ENCODE measurements at places on chromosomes 5 and 9.

DNA sequence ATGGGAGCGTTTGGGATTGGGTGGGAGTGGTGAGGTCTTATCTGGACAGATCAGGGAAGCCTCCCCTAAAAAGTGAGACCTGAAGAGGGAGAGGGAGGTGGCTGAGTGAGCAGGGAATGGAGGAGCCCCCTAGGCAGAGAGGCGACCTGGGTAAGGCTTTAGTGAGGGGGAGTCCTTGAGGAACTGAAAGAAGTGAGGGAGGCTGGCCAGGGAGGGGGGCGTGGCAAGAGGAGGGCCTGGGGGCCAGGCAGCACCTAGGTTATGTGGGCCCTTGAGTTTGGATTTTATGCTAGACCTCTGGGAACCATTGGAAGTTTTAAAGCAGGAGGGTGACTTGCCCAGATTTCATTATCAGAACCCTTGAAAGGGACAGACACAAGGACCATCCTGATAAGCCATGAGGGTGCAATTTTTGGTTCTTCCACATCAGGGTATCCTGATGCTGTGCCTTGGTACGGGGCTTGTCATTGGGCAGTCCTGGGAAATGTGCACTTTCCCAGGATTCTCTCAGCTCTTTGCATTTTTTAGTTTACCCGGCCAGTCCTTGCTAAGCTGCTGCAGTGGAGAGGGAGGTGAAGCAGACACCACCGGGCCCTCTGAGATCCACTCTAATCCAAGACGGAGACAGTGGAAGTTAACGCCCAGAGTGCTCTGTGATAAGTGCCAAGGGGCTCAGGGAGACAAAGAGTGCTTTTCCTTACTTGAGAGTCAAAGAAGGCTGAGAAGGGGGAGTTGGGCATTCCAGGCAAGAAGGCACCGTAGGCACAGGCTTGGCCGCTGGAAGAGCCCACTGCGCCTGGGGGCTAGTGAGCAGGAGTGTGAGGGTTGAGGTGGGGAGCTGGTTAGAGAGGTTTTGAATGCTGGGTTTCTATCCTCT, 16.1 kb downstream of the GSN start:
- no peak for DNase-seq

DNA sequence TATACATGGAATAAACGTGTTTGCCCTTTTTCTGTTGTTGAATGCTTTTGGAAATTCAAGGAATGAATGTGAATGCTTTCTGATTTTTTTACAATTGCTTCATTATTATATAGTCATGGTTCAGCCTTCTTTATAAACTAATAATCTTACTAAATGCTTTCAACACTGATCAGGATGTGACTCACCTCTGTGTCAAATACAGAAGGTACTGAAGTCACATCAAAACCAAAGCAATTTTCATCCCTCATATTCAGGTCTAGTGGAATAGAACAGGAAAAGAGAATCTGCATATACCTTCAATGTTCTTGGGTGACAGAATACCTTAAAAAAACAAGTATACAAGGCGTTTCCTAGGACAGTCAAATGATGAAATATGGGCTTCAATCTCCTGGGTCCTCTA, 170.7 kb downstream of the PDE4D start:
- no peak for DNase-seq

- DNase-seq, result peak; percentile 95
Observed at GRCh38 chr9:35115680-35116538, at the start of gene ATOSB. TSS of gene ATOSB (minus strand) at chr9:35115862. CDS start at chr9:35108274, 7,588 bp downstream.

- DNase-seq, result no peak
Observed at GRCh38 chr9:76603448-76603895, 144.5 kb downstream of the GCNT1 start.

DNA sequence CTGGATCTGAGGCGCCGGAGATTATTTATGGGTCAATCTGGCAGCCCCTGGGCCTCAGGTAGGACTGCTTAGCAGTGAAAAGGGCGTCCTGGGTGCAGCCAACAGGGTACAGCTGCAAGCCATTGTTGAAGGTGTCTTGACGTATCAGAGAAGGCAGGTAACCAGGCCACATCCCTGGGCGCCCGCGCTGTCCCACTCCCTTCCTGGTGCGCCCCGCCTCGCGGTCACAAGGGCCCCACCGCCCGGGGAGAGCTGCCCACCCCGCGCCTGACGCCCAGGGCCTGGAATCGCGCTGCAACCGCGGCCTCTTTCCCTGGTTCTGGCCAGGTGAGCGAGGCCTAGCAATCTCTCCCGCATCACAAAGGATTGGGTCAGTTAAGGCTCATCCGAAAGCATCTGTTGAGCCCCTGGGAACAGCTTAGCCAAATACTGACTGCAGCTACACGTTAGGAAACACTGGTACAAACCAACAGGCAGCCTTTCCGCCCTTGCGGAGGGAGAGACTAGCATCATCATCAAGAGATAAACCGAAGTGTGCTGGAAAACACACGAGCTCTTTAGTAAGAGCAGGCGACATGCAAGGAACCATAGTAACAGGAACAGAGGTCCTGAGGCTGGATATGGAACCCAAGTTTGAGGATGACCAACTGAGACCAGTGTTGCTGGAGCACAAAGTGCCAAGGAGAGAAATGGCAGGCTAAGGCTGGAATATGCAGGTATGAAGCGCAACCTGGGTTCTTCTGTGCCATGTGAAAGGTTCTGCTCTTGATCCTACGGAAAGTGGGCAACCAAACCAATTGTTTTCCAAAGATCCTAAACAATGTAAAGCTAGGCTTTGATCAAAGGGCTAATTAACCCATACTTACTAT, 3.6 kb downstream of the RPS23 start:
- no peak for DNase-seq

DNA sequence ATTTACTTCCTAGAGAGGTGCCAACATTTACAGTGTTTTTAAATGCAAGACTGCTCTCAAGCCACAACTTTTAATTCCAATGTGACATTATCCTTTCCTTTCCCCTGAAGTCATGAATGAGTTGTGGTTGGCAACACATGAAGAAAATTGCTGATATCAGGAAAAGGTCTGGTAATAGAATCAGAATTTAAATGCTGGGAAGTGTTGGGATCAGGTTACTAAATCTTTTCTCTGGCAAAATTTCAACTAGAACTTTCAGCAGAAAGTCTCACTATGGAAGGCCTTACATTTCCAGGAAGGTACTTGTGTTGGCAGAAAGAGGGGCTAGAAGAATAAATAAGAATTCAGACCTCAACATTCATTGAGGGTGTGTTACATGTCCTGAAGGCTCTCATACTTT, 10.6 kb upstream of the SLC44A1 start:
- no peak for DNase-seq

GRCh38 chr5:39652036-39652435, 227.3 kb upstream of the DAB2 start:
- DNase-seq, result no peak

DNA sequence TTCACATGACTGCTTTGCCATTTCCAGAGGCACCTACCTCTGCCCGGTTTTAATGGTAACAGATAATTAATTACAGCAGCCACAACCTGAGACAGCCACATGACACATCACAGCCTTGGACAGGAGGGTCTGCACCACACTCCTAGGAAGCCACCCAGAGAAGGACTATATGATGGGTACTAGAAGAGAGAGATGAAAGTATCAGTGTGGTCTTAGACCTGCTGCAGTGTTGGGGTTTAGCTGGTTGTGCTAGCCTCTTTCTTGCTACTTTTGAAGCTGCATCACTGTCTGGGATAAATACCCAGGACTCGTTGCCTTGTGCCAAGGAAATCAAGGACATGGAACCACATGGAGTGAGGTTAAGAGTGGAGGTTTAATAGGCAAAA, 266.4 kb downstream of the ICE1 start:
- no peak for DNase-seq

- no peak for DNase-seq
Observed at GRCh38 chr9:87524061-87524460, 26.4 kb downstream of the DAPK1 start.

DNA sequence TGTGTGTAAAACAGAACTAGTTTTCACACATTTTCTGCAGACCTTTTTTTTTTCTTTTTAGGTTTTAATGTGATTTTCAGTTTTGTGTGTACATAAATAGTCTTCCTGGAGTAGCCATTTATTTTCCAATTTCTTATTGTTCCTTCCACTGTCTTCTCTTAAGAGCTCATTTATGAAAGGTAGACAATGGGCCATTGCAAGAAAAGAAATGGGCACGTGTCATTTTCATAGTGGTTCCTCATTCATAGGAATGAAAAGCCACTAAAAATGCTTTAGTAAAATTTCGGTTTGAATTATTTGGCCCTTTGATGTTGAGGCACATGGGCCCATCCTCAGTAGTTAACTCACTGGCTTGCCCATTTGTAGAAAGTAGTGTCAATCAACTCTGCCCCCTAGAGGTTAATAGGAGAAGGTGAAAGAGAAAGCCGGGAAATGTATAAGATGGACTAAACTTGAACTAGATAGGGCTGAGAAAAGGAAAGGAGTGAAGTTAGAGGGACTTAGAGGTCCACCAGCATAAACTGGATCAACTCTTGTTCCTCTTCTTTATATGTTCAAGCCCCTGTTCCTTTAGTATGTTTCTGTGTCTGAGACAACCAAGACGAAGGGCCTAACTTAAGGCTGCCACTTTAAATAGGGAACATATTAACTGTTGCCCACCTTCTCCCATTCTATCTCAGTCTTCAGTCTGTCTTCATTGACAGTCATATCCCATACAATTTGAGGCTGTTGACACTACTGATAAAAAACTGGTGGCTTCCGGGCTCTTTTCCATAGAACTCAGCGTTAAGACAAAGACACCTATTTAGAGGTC, 72.6 kb downstream of the SMARCA2 start:
- DNase-seq, result no peak

GRCh38 chr9:117073539-117074341, 341.1 kb downstream of the ASTN2 start:
- no peak for DNase-seq

DNA sequence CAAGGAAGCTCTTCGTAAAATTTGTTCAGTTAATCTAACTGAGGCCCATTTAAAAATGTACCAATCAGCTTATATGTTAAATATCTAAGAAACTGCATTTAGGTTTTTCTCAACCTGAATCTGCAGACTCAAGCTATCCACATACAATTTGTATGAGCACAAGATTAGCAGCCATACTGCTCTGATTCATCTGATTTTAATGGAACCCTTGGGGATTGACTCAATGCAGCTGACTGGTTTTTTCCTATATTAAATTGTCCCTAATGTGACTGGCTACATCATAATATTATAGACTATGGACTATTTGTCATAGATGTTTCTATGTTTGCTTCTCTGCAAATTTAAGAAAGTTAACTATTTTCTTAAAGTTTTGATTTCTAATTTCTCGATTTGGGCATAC, 451.0 kb upstream of the TUSC1 start:
- no peak for DNase-seq

DNA sequence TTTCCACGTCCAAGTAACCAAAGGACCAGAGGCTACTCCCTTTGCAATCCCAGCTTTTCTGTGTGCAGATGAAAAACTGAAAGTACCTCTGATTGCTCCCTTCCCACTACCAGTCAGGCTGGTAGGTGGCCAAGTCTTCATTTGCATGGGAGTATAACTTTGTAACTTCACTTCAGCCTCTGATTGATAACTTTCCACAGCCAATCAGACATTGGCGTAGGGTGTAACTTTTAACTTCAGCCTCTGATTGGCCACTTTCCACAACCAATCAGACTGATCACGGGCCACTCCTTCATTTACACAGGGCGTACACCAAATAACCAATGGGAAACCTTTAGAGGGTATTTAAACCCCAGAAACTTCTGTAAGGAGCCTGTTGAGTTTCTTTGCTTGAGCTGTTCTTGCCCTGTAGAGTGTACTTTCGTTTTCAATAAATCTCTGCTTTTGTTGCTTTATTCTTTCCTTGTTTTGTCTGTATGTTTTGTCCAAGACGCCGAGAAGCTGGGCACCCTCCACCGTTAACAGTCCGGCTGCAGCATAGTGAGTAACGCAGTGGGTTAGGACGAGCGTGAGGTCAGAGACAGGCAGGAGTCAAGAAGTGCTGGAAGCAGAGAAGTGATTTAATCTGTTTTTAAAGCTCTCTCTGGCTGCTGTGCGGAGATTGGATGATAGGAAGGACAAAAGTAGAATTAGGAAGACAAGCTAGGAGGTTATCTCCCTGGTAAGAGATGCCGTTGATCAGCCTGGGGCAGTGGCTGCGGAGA, 3.5 kb upstream of the EXOSC2 start:
- DNase-seq, result no peak

GRCh38 chr5:117433818-117434217, 859.2 kb upstream of the SEMA6A start:
- no peak for DNase-seq

- peak; percentile 45 for DNase-seq
Observed at GRCh38 chr9:127746959-127747569, 12.0 kb upstream of the TOR2A start.

DNA sequence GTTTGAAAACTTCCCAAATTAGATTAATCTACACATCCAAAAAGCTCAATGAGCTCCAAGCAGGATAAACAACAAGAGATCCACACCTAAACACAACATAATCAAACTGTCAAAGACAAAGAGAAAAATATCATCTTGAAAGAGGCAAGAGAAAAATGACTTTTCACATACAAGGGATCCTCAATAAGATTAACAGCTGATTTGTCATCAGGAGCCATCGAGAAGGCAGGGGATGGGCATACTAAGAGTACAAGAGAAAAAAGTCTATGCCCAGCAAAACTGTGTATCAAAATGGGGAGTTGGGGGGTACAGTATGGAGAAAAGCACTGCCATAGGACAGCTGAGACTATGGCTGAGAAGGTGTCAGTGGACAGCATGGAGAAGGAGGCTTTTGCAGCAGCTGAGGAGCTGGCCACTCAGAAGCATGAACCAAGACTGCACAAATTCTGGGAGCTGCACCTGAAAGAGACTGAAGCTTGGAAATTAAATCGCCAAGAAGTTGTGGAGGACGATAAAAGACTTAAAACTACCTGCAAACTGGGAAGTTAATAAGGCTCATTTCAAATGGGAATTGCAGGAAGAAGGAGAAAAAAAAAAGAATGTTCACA, 20.9 kb downstream of the DNAJB5 start:
- no peak for DNase-seq

GRCh38 chr9:111728617-111729366, 65.9 kb downstream of the SHOC1 start:
- DNase-seq, result no peak

- no peak for DNase-seq
Observed at GRCh38 chr5:31382051-31382878, 149.6 kb downstream of the DROSHA start.

GRCh38 chr9:134949681-134950385, 32.1 kb upstream of the FCN1 start:
- no peak for DNase-seq

- no peak for DNase-seq
Observed at GRCh38 chr9:135910216-135910615, 2.9 kb upstream of the CAMSAP1 start.
